ENCODE measurements at places on chromosomes 5 and 9.

GRCh38 chr9:130448035-130448624 is 3.4 kb downstream of the ASS1 start:
- DNase-seq = no peak

- DNase-seq = no peak
These were observed 74.7 kb upstream of the IFNE start for GRCh38 chr9:21556581-21557427.

GRCh38 chr9:87465816-87466215 is 31.9 kb upstream of the DAPK1 start:
- no peak for DNase-seq

DNA sequence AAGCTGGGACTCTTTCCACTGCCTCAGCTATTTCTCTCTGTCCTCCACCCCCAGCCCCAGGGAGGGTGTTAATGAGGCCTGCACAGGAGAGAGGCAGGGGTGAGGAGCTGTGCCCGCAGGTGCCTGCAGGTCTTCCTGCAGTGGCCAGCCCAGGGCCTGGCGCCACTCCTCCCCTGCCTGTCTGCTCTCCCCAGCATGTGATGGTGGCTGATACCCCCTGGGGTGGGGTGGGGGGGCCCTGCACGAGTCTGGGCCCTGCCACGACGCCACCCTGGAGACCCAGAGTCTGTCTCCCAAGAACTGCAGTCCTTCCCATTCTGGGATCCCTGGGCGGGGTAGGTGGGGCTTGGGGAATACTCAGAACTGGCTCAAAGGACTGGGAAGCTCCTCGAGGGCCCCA is 166.4 kb upstream of the SMIM23 start:
- no peak for DNase-seq

DNA sequence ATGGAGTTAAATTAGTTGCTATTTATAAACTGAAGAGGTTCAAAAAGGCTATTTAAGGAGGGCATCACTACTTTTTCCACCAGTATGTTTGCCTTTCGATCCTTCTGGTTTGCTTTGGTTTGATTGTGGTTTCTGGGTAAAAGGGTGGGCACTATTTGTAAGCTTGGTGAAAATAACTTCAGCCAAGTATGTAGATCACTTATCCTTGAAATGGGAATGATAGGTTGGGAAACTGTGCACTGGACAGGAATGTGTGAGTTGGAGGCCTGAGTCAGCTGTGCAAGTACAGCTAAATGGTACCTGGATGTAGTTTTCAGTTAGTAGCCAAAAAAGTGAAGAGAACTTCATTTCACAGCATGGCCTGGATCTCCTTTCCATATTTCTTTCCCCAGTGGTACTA is 466.2 kb downstream of the ENC1 start:
- no peak for DNase-seq

DNA sequence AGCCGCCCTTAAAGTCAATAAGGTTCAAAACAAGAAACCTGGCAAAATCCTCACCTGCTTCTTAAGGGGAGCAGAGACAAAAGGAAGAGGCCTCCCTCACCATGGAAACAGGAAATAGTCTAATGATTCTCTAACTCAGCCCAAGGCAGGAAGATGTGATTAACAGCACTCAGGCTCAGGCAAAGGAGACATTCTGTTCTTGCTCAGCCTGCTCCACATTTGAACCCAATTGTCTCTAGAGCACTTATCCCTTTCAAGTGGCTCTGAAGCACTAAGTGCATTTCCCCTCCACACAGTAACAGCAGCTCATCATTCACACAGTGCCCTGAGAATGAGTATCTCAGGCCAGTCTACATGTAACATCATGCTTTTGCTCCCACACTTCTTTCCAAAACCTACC is 72.3 kb downstream of the NIPSNAP3B start:
- no peak for DNase-seq

GRCh38 chr5:40675396-40676133 is 4.2 kb upstream of the PTGER4 start:
- DNase-seq = no peak

DNA sequence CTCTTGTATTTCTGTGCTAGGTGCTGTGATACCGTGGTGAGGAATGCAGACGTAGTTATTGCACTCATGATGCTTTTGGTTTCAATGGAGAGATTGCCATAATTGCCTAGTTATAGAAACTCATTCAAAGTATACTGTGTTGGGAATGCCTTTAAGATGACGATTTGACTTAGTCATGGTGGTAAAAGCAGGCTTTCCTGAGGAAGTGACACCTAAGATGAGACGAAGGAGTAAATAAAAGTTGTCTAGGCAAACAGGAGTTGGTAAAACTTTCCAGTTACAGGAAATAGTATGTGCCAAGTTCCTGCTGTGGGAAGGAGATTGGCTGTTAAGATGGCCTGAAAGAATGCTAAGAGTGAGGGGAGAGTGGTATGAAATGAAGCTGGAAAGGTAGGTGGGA is 48.1 kb downstream of the FOCAD start:
- DNase-seq = no peak

DNA sequence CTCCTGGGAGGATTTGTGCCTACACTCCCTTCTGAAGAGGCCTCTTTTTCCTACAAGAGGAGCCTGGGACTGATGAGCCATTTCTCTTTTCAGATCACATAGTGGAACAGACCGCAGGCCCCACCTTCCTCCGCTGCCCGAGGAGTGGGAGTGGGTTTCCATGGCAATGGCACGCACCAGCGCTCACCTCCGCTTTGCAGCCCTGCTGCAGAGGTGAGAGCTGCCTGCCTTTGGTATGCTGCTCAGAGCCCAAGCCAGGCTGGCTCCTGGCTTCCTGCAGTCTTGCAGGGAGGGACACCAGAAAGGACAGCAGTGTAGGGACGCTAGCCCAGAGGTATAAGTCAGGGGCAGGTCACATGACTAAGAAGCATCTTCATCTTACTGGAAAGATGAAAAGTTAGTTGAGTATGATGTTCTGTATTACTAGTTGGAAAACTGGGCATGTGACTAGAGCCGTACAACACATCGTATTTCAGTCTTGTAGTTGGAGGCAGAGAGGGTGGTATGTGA is 12.4 kb downstream of the PTTG1 start:
- no peak for DNase-seq

DNA sequence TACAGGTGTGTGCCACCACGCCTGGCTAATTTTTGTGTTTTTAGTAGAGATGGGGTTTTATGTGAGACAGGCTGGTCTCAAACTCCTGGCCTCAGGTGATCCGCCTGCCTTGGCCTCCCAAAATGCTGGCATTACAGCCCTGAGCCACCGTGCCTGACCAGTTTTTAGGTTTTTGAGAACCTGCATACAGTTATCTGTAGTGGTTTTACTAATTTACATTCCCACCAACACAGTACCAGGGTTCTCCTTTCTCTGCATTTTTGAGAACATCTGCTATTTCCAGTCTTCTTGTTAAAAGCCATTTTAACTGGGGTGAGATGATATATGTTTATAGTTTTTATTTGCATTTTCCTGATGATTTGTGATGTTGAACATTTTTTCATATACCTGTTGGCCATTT is 12.8 kb downstream of the DMXL1 start:
- DNase-seq = no peak

Data from cortex of kidney (tissue), 1 donor.